T1000 (cell line): ENCODE measurements at places on chromosomes 6 and 20.

DNA sequence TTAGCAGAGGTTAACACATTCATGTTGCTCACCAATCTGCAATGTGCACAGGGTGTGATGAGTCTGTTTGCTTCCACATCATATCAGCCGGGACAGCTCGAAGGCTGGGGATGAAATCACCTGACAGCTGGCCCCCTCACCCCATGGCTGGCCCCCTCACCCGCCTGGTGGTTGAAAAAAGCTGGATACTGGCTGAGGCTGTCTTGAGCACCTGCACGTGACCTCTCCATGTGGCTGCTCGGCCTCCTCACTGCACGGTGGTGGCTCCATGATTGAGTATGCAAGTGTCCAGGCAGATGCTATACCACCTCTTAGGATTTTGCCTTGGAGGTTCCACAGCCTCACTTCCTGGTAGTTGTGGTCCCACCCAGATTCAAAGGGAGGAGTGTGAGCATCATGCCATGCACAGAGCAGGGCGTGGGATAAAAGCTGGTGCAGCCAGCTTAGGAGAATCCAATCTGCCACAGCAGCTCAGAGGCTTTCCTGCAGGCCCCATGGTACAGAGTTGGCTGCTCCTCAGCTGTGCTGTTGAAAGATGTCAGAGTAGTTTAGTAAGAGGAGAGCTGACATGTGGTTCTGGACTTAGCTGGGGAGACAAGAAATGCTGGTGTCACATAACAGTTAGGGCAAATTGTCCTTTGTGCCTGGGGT lies 29.6 kb upstream of the SYNDIG1 start:
- no peak for DNase-seq

DNA sequence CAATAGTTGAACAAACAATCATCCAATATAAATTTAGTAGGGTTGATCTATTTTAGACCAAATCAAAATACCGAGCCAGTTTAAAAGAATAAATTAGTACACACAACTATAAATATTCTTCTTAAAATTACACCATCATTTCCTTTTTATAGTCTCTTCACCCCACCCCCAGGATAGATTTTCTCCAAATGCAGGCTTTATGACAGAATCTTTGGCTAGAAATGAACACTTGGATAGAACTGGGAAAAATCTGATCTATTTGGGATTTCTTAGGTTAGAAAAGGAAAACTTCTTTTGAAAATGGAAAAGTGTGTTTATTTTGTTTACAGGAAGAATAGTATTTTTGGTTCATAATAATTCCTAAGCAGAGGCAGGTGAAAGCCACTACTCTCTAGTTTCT lies 74.6 kb downstream of the HMGN3 start:
- no peak for DNase-seq

- no peak for DNase-seq
Measured at GRCh38 chr20:11686195-11686594, 231.5 kb upstream of the BTBD3 start.

DNA sequence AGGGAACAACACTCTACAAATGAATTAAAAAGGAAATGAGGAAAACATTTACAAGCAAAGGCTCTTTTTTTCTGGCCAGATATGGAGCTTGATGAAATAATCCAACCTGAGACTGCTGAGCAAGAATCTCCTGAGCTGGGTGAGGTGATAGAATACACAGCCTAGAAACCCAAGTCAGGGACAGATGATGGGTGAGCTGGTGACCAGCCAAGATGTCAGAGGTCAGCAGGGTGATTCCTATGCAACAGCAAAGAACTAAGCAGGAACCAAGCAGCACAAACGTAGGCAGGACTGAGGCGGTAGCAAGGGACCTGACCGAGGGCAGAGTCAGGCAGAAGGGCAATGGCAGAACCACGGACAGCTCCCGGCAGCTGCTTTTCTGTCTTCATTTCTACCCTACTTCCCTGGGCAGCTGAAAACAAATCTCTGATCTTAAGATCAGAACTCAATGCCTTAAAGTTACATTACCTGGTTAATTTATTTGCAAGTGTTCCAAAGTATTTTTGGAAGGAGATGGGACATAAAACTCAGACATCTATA lies 75.1 kb downstream of the CDC40 start:
- DNase-seq: no peak

DNA sequence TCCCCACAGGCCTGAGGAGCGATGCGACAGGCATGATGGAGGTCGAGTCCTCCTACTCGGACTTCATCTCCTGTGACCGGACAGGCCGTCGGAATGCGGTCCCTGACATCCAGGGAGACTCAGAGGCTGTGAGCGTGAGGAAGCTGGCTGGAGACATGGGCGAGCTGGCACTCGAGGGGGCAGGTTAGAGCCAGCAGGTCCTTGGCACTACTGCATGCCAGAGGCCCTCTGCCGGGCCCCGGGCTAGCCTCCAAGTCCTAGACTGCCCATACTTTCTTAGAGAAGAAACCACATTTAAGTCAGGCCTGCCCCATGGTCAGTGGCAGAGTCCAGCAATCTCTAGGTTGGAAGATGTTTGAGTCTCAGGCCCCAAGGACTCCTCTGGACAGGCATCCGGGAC lies 32.1 kb downstream of the PKIG start:
- DNase-seq: no peak

- no peak for DNase-seq
Measured at GRCh38 chr6:48826152-48826515, 636.9 kb downstream of the MMUT start.

GRCh38 chr6:22706651-22707050 lies 137.3 kb downstream of the HDGFL1 start:
- no peak for DNase-seq

GRCh38 chr6:6811128-6812009 lies 222.8 kb downstream of the LY86 start:
- no peak for DNase-seq

- DNase-seq: peak; percentile 26
Measured at GRCh38 chr6:1436334-1437306, 47.2 kb downstream of the FOXF2 start.

DNA sequence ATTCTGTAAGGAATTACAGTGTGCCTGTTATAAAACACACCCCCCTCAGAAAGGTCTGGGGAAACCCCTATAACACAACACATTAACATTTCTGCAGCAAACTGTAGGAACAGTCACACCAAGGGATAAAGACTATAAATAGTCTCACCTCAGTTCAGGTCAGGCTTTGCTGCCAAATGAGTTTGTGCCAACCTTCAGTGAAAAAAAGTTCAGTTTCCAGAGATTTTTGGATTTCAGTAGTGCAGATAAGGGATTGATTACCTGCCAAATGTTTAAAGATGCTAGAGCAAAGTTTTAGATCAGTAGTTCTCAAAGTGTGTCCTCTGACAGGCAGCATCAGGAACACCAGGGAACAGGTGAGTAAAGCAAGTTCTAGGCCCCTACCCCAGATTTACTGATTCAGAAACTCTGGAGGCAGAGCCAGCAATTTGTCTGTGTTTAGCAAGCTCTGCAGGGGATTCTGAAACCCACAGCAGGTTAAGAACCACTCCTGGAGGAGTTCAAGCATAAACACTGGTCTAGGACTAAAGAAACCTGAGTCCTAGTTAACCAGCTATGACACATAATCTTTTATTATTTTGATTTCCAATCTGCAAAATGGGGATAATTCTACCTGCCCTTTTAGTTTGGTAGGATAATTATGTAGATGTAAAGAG lies 111.0 kb downstream of the RCAN2 start:
- DNase-seq: no peak

- DNase-seq: no peak
Measured at GRCh38 chr6:2179950-2180349, 65.5 kb downstream of the GMDS start.

DNA sequence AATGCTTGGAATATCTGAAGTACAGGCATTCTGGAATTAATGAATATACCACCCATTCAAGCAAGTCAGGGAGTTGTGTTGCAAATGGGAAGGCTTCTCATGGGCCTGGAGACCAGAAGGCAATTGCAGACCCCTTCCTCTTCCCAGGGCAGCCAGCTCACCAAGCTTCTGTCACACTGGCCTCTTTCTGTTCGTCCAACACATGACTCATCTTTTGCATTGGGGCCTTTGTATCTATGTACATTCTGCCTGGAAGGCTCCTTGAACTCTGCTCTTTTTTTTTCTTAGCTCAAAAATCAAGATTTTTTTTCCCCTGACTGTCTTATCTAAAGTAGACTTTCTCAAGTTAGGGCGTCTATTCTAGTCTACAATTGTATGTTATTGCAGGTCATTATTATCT lies 132.9 kb upstream of the MYLIP start:
- no peak for DNase-seq

DNA sequence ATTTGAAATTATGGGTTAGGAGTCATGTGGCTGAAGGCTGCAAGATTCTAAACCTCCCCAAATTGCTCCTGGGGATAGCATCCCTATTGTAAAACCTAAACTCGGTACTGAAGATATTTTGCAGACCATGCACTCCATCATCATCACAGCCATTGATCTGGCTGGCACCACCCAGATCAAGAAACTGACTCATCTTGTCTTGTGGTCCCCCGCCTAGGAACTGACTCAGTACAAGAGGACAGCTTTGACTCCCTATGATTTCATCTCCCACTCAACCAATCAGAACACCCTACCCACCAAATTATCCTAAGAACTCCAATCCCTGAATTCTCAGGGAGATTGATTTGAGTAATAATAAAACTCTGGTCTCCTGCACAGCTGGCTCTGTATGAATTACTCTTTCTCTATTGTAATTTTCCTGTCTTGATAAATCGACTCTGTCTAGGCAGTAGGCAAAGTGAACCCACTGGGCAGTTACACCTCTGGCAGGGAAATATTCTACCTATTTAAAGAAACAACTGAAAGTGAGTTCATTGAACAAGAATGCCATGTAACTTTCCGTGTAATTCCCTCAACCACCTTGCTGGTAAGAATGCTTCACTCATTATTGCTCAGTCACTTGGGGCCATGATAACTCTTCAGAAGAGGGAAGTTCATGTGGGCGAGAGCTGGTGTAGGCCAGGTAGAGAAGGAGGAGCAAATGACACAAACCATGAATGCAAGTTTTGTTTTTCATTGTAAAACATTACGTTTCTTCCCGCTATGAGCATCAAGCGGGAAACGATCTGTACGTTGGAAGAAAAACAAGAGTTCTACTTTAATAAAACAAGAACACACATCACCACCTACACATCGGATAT lies 602.9 kb upstream of the ARID1B start:
- DNase-seq: no peak

DNA sequence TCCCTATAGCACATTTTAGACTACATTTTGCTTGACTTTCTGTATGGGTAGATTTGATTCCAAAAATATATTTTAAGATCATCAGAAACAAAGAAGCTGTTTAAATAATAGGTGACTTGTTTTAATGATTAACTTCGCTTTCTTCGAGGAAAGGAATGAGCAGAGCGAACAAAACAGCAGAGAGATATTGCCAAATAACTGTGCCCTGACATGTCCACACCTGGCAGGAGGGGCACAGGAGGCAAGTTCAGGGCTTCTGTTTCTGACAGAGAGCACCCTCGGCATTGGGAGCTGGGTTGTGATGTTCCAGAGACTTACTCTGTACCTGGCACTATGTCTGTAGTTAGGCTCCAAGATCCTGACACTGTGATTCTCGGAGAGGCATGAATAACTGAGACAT lies 155.7 kb upstream of the SASH1 start:
- DNase-seq: no peak

GRCh38 chr6:169800668-169801395 lies 49.4 kb downstream of the ERMARD start:
- no peak for DNase-seq

DNA sequence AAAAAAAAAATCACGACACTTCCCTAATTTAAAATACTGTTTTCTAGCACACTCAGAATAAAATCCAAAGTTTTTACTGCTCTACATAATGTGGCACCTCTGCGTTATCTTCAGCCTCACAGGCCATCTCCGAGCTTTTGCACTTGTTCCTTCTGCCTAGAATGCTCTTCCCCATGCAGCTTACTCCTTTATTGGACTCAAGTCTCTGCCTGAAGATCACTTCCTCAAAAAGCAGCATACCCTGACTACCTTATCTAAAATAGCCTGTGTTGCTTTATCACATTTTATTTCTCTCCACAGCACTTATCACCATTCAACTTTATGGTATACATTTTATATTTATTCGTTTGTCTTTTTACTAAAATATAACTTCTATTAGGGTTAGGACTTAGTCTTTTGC lies 2.3 kb downstream of the ZNF322 start:
- no peak for DNase-seq

DNA sequence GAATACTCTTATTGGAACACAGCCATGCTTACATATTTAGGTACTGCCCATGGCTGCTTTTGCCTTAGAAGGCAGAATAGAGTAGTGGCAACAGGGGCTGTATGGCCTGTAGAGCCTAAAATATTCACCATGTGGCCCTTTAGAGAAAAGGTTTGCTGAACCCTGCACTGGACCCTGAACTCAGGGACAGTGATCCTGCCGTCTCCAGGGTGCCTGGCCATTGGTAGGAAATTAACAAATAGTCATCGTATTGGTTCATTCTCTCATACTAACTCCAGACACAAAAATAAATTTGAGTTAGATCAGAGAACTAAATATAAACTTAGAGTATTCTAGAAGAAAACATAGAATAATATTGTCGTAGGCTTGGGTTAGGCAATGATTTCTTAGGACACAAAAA lies 181.4 kb downstream of the BCAS1 start:
- DNase-seq: no peak

GRCh38 chr6:6781172-6781872 lies 192.8 kb downstream of the LY86 start:
- peak; percentile 35 for DNase-seq

- no peak for DNase-seq
Measured at GRCh38 chr6:150004101-150004782, 21.1 kb downstream of the RAET1L start.

DNA sequence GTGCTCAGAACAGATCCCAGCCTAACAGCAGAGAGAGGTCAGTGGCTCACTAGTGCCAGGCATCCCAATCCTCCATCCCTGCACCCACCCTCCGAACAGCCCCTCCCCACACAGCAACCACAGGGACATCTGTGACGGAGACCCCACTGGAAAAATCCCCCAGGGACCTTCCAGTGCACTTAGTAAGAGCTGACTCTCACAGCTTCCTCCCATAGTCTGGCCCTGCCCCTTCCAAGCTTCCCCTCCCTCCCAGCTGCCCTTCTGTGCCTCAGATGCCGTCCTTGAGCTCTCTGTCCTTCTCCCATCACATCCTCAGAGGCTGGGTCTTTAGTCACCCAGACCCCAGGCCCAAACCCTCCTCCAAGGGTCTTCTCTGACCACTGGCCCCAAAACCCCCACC lies 9.7 kb upstream of the THBS2 start:
- no peak for DNase-seq

DNA sequence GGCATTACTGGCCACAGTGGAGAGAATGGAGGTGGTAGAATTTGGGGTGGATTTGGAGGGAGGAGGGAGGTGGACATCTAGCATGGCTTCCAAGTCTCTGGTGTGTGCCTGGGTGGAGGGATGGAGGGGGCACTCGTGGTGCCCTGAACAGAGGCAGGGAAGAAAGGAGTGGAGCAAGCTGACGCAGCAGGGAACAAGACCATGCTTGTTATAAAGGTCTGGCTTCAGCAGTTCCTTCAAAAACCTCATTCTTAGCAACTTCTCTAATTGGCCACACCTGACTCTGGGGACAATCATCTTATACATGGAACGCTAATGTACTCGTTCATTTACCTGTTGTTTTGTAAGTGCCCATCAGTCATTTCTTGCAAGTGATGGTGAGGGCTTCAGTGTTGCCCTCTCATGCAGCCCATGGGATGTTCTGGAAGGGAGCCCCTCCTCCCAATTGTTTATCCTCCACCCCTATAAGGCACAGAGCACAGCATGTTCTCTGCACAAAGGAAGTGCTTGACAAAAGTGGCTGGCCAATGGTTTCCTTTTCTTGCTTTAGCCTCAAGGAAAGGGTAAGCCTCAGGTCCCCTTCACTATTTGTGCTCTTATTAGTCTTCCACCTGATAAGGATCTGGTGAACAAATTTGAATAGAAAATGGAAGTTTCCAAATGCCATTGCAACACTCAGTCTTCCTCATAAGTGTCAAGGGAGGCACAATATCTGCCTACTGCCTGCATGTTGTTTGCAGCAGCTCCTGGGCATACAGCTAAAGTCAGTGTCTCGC lies 39.3 kb downstream of the GFOD1 start:
- no peak for DNase-seq
